Esophagus squamous epithelium (tissue), 5 donors: ENCODE measurements at places on chromosomes 2 and 18. TPM values are rescaled to one million over a fixed set of nuclear protein-coding genes. Genes with fewer than 3 reads are reported as not detected.

NPHP1 gene
- total RNA-seq: 0.57 TPM

FBXO15 gene
- 0.19 TPM for total RNA-seq

SERPINB10 gene
- 1.4 TPM for total RNA-seq

CRYBA2 gene
- not detected for total RNA-seq

ARL4C gene
- 20.2 TPM for total RNA-seq

XDH gene
- 44.0 TPM for total RNA-seq

CLK1 gene
- total RNA-seq: 161 TPM
